Stimulated activated CD4-positive, alpha-beta T cell treated with anti-CD3 and anti-CD28 coated beads, TNF-alpha, amount 100 ng/mL, for 1 hour (primary cell): ENCODE measurements at places on chromosomes 6 and 20.

DNA sequence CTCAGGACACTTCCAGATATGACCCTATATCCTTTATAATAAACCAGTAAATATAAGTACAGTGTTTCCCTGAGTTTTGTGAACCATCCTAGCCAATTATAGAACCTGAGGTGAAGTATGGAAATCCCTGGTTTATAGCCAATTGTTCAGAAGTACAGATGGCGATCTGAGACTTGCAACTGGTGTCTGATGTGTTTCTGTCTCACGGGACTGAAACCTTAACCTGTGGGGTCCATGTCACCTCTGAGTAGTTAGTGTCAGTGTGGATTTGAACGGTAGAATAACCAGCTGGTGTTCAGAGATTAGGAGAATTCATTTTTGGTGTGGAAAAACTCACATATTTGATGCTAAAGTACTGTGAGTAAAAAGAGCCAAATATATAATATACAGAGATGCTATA, 606.6 kb downstream of the MAFB start:
- DNase-seq: no peak

DNA sequence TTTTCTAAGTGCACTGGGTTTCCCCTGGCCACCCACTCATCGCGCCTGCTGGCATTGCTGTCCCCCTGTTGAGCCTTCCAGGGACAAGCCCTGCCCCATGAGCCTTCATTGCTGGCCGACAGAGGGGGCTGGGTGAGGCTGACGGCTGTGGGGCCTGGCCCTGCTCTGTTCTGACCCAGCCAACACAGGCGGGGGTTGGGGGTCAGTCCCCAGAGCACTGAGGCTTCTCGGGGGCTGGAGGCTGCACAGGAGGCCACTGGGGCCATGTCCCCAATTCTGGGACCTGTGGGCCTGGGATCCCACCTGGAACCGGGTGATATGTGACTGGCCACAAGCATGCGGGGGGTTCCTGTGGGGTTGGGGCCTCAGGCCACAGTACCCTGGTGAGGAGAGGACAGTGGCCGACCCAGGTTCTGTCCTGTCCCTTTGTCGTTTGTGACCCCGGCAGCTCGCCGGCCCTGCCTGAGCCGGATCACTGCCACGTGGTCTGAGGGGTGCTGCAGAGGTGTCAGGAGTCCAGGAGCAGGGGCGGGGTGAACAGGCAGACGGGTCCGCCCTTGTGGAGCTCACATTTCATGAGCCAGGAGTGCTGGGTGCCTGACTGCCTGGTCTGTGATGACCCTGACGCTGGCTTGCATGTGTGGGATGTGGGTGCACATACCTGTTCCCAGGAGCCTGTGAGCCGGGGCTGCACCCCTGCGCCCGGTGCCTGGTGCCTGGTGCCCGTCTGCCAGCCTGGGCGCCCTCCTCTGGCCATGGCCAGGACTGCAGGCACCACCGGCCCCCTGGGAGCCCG, 2.1 kb upstream of the COL20A1 start:
- peak; percentile 34 for DNase-seq

GRCh38 chr6:37309046-37309445, 44.7 kb upstream of the RNF8 start:
- no peak for DNase-seq

DNA sequence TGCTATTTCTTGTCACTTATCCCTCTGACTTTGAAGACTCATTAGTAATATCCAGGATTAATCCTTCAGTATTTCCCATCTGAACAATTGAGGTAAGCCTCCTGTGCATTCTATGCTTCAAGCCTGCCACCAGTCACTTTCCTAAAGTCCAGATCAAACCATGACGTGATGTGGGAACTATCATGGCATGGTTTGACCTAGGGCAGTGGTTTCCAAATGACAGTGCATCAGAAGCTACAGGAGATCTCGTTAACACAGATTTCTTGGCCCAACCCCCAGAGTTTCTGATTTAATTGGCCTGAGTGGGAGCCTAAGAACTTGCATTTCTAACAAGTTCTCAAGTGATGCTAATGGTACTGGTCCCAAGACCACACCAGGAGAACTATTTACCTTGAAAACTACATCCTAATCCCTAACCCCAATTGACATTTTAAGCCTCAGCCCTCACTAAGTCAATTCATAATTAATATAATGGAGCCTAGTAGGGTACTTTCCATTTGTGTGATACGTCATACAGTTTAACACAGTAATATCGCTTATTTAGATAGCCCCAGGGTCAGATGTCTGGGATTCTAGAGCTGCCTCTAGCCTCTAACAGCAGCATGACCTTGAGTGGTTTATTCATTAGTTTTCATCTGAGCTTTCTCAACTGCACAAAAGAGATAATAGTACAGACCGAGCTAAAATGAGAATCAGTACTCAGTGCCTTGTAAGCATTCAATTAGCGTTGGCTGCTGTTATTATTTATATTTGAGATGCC, 907.6 kb downstream of the TFAP2A start:
- no peak for DNase-seq

GRCh38 chr6:163883984-163884383, 469.5 kb downstream of the QKI start:
- no peak for DNase-seq
